Fibroblast of skin of left quadriceps (primary cell): ENCODE measurements at places on chromosomes 2 and 18.
A peak's percentile ranks its signal among the peaks of the same experiment; 100 is the strongest.

- no peak for DNase-seq
Observed at GRCh38 chr2:136136931-136137330, 19.0 kb upstream of the CXCR4 start.

GRCh38 chr2:145524836-145525235 is 1004.9 kb upstream of the ZEB2 start:
- DNase-seq: no peak

GRCh38 chr2:121591199-121591598 is 58.1 kb downstream of the CLASP1 start:
- DNase-seq: no peak

DNA sequence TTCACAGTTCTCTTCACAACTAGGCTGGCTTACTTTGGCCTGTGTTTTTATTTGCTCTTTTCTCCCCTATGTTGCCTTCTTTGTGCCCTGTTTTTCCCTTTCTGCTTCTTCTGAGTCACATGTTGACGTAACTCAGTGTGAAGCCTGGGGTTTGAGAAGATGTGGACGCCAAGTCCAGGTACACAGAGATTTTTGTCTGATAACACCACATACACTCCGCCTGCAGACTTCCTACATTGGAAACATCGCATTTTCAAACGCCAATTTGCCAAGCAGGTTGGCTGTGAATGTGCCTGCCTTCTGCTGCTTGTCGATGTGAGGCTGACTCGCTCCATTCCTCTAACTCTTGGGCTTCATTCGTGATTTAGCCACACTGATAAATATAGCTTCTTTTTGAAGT is 62.6 kb upstream of the FN1 start:
- no peak for DNase-seq

DNA sequence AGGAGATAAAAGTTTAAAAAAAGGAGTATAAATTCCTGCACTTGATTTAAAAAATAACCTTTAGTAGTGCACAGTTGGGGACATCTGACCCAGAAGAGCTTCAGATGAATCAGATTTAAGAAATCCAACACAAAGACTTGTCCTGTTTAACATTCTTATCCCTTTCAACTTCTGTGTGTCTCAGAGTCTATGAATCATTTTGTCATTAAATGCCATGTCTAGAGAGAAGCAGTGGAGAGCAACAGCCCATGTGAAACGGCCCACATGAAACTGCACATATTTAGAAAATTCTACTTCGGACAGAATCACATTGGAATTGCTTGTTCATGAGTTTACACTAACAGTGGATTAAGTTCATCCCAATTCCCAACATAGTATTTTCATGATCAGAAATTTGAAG is 278.6 kb downstream of the SLC8A1 start:
- DNase-seq: no peak

DNA sequence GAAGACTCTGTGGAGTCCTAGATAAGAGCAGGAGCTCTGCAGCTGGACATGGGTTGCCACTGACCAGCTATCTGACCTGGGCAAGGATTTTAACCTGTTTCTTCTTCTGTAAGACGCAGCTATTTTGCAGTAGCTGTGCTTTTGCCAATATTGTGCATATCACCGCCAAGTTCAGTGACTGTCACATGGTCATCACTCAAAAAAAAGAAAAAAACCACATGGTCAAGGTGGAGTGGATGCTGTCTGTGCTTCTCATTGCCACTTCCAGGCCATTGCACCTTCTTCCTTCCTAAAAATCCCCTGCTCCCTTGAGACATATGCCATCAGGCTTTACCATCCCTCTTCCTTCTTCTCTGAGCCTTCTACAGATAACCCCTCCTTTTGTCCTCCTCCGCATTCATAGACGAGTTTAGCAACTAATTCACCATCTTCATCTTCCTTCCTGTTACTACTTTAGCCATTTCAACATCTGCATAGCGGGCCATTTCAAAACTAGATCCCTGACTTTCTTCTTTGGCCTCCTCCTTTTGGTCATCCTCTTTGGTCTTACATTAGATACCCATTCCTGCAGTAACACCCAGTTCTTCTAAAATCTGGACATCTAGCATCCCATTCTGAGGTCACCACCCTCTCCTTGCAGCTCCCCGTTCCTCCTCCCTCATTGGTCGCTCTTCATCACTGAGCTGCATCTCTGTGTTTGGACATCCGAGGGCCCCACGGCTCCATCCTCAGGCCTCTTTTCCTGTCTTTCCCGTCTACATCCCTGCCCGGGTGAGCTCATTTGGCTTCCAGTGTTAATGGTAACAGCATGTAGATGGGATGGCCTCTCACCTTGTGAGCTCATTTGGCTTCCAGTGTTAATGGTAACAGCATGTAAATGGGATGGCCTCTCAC is 17.8 kb downstream of the RNF144A start:
- no peak for DNase-seq

DNA sequence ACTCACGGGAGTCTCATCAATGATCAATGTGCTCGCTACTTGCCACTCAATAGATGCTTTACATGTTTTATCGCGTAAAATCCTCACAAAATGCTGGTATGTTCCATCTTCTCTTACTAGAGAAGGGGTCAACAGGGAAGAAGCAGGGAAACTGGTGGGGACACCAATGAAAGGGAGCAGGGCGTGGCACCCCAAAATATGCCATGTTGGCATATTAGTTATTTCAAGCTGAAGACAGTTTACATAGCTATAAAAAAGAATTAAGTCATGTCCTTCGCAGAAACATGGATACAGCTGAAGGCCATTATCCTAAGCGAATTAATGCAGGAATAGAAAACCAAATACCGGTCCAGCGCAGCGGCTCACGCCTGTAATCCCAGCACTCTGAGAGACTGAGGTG is 8.1 kb upstream of the ZNF236 start:
- no peak for DNase-seq

DNA sequence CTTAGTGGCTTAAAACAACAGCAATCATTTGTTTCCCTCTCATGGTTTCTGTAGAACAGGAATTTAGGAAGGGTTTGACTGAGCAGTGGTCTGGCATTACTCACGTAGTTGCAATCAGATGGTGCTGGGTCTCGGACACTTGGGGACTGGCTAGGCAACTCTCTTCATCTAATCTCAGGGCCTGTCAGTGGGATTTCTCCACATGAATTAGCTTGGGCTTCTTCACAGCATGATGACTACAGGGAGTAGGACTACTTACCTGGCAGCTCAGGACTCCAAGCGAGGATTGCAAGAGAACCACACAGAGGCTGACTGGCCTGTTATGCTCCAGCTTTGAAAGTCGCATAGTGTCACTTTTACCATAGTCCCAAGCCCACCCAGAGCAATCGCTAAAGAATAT is 125.1 kb downstream of the TTC27 start:
- DNase-seq: no peak

DNA sequence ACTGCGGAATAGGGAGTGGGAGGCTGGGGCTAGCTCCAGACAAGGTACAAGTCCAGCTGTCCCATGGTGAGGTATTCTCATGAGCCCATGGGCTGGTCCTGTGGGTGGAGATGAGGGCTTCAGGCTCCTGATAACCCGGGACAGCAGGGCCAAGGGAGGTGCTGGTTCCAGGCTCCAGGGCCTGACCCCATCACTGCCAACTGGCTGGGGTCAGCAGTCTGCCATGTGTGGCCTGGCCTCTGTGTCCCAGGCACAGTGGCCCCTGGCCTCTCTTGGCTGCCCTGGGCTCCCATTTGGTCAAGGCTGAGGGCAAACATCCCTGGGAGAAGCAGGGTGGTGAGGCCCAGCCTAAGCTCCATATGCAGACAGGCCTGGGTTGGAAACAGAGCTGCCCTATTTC is 966 bp upstream of the OXER1 start:
- DNase-seq: no peak

DNA sequence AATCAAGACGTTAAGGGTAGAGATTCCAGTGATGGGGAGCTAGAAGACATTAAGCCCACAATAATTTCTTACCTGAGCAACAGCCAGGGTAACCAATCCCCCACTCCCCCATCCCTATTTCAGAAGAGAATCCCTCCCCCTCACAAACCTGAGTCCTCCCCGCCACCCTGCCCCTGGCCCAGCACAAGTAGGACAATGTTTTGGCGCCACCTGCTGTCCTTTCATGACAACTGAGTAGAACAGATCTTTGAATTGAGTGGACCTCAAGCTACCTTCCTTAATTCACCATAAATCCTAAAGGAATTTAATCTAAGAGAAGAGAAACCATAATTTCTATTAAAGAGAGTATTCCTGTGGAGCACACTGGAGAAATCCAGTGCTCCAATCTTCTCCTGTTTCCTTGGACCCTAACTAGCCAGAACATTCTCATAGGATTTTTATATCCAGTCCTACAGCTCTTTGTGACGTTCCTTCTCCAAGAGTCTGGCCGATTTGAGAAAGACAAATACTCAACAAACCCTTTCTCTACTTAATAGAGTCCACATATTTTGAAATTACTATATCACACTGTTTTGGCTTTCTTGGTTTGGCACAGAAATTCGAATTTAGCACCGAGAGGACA is 41.1 kb downstream of the NHEJ1 start:
- no peak for DNase-seq

DNA sequence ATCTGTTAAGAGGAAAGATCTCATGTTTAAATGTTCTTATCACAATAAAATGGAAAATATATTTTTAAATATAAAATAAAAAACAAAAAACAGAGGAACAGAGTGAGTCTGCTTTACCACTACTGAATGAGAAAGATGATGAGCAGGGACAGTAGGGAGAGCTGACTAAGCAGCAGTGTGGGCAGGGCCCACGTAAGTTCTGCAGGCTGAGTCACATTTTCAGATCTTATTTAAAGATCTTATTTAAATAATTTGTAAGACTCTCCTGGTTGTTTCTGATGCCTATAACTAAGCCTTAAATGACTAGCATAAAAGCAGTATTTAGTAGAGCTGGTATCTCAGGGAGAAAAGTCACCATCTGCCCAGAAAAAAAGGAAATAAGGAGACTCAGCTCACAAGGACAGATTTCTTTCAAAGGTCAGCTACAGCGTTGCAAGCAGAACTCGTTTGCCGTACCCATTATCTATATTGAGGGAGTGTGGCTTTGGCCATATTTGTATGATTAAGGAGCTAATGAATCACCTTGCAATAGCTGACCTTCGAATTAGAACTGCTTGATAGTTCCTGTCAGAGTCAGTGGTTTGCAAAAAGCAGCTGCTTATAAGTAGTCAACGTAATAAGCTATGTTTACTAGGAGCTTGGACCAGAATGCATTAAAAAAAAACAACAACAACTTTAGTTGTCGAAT is 322.1 kb upstream of the CHAC2 start:
- DNase-seq: no peak

GRCh38 chr2:238652771-238653157 is 195.1 kb upstream of the TWIST2 start:
- DNase-seq: no peak

DNA sequence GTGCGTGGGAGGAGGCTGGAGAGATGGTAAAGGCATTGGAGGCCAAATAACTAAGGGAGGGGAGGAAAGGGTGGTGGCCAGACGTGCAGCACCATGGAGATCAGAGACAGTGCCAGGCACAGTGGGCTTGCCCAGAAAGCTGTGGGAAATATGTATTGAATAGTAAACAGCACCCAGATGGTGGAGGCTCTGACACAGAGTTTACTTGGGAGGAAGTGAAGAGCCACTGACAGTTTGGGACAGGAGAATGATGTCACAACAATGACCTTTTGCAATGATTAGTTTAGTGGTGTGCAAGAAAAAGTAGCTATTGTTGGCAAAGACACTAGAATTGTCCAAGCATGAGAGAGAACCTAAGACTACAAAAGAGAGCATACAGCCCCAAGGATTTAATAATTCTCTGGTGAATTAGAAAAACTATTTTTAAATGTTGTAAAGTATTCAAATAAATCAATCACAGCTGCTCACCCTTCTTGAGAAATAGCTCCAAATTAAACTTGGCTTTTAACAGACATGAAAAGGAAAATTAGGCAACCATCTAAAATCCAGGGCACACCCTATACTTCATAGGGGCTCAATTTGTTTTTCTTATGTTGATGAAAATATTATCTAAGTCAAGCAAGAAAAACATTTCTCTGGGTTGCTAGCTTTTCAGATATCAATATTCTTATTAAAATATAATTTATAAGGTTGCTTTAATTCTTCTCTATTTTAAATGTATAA is 458.7 kb upstream of the HNRNPA3 start:
- no peak for DNase-seq

- no peak for DNase-seq
Observed at GRCh38 chr18:11004951-11005350, 144.4 kb downstream of the PIEZO2 start.

DNA sequence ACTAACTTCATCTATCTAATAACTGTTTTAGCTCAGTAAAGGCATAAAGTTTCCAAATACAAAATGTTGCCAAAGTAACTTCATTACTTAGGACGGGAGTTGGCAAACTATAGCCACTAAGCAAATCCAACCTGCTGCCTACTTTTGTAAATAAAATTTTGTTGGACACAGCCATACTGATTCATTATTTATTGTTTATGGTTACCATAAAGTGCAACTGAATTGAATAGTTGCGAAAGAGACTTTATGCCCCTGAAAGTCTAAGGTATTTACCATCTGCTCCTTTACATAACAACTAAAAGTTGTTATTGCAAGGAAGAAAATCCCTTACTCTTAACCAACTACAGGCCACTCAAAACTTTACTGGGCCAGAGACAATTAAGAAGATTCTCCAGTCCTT is 256.7 kb upstream of the RBBP8 start:
- DNase-seq: no peak

- DNase-seq: peak; percentile 63
Observed at GRCh38 chr18:5868218-5868854, 27.0 kb downstream of the TMEM200C start.

DNA sequence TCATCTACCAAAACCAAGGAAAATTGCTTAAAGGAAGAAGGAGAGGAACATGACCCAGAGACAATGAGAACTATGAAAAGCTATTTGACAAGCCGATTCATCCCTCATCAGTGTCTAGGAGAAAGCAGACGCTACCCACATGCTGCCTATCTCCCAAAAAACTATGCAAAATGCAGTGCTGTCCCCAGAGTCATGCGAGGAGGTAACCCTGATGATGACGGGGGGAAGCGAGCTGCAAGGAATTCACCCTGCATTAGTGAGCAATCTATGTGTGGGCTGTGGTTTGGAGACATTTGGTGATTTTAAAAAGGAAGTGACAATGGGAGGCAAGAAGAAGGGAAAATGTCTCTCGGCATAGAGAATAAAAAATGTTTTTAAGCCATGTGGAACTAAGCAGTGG is 472.7 kb downstream of the CMPK2 start:
- DNase-seq: no peak

DNA sequence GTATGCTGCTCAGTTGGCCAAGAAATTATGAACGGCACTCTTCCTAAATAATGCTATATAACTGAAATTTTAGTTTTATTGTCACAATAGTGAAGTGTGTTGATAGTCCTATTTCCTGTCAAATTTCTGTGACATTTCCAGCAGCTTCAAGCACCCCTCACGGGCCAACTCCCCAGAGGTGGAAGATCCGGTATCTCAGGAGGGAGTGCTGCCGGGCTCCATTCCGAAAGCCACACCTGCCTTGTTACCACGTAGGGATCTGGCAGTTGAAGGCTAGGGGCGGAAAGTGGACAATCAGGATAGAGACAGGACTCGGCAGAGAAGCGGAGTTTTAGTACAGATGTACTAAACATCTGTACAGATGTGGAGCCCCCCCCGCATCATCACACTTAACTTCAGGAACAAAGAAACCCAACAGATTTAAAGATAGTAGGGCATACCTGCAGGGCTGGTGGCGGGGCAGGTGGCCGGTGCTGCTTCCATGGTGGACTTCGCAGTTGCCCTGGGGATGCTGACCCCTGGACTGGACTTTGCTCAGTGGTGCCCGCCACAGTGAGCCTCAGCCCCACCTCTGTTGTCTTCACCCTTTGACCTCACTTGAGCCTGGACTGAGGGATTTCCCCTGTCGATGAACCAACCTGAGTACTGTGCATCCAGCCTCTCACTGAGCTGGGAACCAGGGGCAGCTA is 22.3 kb downstream of the ASAP2 start:
- DNase-seq: no peak
